ENCODE measurements at places on chromosomes 7 and 10. TPM values are rescaled to one million over a fixed set of nuclear protein-coding genes. Genes with fewer than 3 reads are reported as not detected.
A peak's percentile ranks its signal among the peaks of the same experiment; 100 is the strongest.

Gene OR2A12
- not detected for total RNA-seq

Gene USP6NL
- 10.5 TPM for total RNA-seq

Gene MUC12
- total RNA-seq: 0.19 TPM

GRCh38 chr7:22566592-22566991, 66.6 kb upstream of the STEAP1B start:
- no peak for DNase-seq

GRCh38 chr7:7706101-7706511, 12.3 kb downstream of the RPA3 start:
- DNase-seq: no peak

DNA sequence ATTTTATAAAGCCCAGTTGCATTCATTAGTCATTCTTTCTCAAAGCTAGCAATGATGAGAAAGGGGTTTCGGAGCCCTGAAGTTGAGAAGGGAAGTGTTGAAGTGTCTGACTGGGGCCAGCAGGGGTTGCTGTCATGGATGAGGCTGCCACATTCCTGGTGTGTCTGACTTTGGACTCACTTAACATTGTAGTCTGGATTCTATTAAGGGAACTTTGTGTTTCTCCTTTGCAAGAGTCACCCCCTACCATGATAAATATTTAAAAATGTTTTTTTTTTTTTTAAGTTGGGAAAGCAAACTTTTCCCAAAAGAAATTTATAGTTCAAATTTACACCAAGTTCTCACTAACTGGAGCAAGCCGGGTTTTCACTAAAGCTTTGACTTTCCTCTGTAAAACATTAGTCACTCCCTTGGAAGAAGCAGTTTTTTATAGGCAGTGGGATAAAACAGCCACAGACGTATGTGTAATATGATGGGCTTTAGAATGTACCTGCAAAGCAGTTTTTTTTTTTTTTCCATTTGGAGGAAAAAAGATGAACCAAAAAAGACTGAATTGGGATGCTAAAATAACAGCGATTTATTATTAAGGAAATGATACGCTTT, 243.6 kb downstream of the TWIST1 start:
- DNase-seq: no peak

- DNase-seq: no peak
These were observed 703 bp upstream of the HILPDA start for GRCh38 chr7:128454808-128455542.

DNA sequence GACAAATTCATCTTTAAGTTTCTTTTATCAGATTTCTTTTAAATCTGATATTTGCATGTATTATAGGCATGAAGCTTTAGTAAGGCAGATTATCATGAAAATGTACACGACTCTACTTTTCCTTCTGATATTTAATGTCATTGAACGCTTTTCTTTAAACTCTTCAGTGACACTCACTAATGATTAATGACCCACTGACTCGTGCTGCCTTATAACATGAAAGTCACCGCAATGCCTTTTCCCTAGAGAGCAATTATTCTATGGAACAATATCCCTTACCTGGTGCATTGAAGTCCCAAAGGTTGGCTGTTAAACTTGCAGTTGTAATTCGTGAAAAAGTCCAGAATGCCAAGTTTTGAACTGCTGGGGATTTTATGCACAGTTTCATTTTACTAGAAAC, 33.4 kb upstream of the HGF start:
- DNase-seq: no peak

DNA sequence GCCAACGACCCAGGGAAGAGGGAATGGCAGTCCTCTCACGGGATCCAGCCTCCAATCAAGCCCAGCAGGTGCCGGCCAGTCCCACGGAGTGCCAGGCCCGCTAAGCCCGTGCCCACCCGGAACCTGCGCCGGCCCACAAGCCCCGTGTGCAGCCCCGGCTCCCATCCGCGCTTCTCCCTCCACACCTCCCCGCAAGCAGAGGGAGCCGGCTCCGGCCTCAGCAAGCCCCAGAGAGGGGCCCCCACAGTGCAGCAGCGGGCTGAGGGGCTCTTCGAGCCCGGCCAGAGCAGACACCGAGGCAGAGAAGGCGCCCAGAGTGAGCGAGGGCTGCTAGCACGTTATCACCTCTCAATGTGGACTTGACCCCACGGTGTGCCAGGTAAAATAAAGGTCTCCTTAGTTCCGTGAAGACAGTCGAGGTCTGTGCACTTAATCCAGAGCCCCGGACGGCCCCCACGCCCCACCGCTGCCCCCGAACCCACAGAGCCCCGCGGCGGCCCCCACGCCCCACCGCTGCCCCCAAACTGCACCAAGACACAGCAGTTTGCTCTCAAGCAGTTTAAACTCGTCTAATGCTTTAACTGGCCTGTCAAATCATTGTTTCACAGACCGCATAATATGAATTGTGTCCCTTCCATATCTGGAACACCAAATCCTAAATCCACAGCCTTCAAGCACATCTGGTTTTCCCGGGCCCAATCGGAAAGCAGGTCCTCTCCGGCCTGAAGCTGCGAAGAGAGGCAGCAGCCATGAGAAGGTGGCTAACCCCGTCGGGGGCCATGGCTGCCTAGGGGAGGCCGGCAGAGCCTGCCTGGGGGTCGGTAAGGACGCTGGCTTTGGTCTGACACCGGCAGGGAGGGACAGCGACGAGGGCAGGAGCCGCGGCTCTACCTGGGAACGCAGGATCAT, 307.8 kb downstream of the PTPRN2 start:
- DNase-seq: peak; percentile 51
